CD14-positive monocyte (primary cell): ENCODE measurements at places on chromosomes 12 and 14. TPM values are rescaled to one million over a fixed set of nuclear protein-coding genes. Genes with fewer than 3 reads are reported as not detected.
A peak's percentile ranks its signal among the peaks of the same experiment; 100 is the strongest.

Gene MANSC4
- not detected for polyA plus RNA-seq

Gene KRT3
- polyA plus RNA-seq, result not detected

Gene ZFC3H1
- 16.8 and 57.0 TPM in 2 replicates for polyA plus RNA-seq

DNA sequence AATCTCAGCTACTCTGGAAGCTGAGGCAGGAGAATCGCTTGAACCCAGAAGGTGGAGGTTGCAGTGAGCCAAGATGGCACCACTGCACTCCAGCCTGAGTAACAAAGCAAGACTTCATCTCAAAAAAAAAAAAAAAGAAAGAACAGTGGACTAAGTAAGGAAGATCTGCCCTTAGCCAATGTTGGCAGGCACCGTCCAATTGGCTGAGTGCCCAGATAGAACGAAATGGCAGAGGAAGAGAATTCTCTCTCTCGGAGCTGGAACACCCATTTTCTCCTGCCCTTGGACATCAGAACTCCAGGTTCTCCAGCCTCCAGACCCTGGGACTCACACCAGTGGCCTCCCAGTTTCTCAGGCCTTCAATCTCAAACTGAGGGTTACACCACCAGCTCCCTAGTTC is 49.9 kb downstream of the ESR2 start:
- H3K27me3 ChIP-seq, result no peaks in the 10 kb centered on the region
- H3K27ac ChIP-seq, result no peak overlapping the region
- H3K4me3 ChIP-seq, result no peak overlapping the region
- DNase-seq, result no peak

DNA sequence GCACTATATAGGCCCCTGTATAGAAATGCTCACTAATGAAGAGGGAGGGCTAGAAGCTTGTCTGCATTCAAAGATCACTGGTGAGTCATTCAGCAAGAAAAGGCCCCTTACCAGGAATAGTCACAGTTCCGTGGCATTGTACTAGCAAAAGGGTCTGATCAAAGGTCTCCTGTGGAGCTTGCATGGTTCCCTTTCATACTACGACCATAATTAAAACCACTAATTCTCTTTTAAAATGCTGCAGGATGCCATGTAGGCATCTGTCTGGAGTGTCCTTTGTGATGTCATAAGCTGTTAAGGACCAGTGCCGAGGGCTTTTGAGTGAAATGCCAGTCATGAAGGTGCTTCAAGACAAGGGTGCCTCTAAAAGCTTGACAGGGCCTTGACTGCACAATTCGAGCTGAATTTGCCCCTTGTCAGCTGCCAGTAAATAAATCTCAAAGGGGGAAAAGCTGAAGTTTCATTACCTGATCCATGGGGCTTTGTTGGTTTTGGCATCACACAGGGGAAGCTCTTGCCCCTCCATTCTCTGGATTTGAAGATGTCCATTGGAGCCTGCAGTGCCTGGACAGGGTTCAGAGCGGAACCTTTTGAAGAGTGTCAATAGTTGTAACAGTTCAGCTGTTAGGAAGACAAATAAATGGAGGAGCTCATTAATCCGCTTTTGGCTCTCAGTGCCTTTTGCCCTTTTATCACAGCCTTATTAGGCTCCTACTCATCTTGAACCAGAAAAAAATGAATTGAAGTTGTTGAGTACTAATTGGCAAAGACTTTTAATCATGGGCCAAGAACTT is 69.1 kb downstream of the TMEM260 start:
- H3K4me1 ChIP-seq, result no peaks in the 10 kb centered on the region
- no peak overlapping the region for H3K27ac ChIP-seq
- H3K4me3 ChIP-seq, result no peak overlapping the region
- H3K27me3 ChIP-seq, result no peaks in the 10 kb centered on the region

- DNase-seq, result peak; percentile 84
- no peaks in the 10 kb centered on the region for H3K27me3 ChIP-seq
- peak overlapping the region; percentile 90 for H3K27ac ChIP-seq
- H3K4me3 ChIP-seq, result no peak overlapping the region
- H3K36me3 ChIP-seq, result peaks cover 56% of the 10 kb centered on the region
These were observed 90.8 kb downstream of the LGMN start for GRCh38 chr14:92657457-92658142.

DNA sequence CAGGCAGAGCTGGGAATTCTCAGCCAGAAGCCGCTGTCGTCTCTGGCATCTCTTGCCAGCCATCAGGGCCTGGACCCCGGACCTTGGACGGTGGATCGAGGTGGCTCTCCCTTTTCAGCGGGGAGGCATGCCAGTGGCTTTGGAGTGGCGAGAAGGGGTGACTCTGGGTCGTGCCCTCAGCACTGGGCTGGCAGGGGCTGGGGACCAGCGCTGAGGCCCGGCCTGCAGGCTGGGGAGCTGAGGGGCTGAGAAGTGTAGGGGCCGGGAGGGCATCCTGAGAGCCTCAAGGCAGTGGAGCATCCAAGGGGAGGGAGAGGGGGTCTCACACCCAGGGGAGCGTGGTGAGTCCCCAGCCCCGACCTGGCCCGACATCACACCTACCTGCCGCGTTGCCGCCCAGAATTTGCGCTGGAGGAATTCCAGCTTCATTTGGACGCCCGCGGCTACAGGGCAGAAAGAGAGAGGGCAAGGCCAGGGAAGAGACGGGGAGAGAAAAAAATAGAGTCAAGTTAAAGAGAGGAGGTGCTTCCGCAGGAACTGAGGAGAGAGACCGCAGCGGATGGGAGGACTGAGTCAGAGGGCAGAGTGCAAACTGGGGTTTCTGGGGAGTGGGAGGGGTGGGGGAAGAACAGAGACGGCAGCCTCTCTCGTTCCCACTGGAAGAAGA is 9.0 kb upstream of the LRTM2 start:
- peak overlapping the region; percentile 37 for H3K4me3 ChIP-seq
- peak overlapping the region; percentile 94 for H3K27ac ChIP-seq
- H3K27me3 ChIP-seq, result no peaks in the 10 kb centered on the region
- DNase-seq, result peak; percentile 88
- no peaks in the 10 kb centered on the region for H3K36me3 ChIP-seq

GRCh38 chr14:36442824-36443241 is 77.2 kb downstream of the NKX2-1 start:
- H3K4me3 ChIP-seq, result no peak overlapping the region
- DNase-seq, result no peak
- H3K36me3 ChIP-seq, result no peaks in the 10 kb centered on the region

DNA sequence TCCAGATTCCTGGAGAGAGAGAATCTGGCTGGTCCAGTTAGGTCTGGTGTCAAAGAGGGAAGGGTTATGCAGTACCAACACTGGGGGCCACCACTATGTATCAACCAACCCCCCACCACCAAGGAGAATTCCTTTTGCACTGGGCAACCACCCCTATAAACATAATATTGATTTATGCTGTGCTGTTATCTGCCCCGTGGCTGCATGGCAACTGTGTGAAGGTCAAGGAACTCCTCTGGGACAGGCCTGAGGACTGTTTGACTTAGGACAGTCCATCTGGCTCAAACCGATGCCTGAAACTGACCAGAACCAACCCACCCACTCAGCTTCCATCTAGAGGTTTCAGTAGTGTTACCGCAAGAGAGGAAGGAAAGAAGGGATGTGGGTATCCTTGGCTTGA is 20.5 kb downstream of the PLEKHH1 start:
- no peaks in the 10 kb centered on the region for H3K36me3 ChIP-seq
- H3K4me3 ChIP-seq, result no peak overlapping the region
- no peak for DNase-seq
- no peaks in the 10 kb centered on the region for H3K4me1 ChIP-seq
- no peak overlapping the region for H3K27ac ChIP-seq

- no peaks in the 10 kb centered on the region for H3K36me3 ChIP-seq
- no peak overlapping the region for H3K27ac ChIP-seq
- H3K27me3 ChIP-seq, result peaks cover under 1% of the 10 kb centered on the region
- DNase-seq, result no peak
These were observed 18.7 kb downstream of the IQSEC3 start for GRCh38 chr12:85191-85666.

DNA sequence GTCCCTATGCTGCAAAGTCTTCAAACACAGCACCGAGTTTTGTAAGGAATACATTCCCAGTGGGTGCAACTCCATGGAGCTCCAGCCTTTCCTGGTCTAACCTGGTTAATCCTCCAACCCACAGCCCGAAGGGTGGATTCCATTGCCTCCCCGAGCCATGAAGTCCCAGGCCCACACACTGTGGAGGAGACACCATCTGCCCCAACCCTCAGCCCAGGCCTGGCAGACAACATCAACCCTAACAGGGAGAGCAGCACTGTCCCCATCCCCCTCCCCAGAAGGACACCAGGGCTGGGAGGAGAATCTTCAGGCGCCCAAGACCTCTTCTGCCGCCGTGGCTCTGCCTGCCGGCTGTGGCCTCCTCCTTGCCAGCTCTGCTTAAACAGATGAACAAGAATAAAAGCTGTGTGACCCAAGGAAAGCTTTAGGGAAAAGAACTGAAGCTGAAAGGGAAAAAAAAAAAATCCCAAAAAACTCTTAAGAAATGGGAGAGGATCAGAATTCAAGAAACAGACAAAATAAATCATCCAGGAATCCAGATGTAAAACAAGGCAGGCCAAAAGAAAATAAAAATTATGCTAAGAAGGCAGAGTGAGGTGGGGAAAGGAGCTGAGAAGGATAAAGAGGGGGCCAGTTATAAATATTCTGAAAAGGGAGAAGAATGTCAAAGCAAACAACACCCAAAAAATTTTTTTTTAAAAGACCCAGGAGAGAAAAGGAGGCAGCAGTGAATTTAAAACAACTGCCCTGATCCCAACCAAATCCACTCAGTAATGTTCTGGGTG is 16.0 kb upstream of the ZFP36L1 start:
- H3K4me1 ChIP-seq, result peaks cover 28% of the 10 kb centered on the region
- no peaks in the 10 kb centered on the region for H3K36me3 ChIP-seq
- H3K27me3 ChIP-seq, result no peaks in the 10 kb centered on the region
- no peak overlapping the region for H3K4me3 ChIP-seq
- no peak for DNase-seq
